ENCODE measurements at places on chromosomes 13 and 19. TPM values are rescaled to one million over a fixed set of nuclear protein-coding genes. Genes with fewer than 3 reads are reported as not detected.

Gene CASP14
- not detected for polyA plus RNA-seq

Gene PEAK3
- polyA plus RNA-seq: not detected

- no peak for DNase-seq
These were observed 27.6 kb upstream of the TPT1 start for GRCh38 chr13:45368571-45368970.

DNA sequence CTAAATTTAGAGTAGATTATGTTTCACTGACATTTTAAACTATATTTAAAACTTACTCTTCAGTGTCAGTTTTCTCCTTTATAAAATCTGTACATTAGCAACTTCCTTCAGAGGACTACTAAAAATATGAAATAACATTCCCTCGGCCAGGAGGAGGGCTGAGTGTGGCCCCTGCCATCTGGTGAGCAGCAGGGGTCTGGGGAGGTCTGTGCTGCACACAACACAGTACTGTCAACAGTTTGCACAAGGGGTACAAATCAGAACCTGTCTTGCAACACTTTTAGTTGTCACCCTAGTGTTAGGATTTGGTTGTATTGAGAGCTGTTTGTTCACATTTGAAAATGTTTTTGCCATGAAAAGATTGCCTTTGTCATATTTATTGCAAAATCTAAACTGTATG lies 48.9 kb downstream of the TPP2 start:
- no peak for DNase-seq

GRCh38 chr19:18416778-18417249 lies 2.4 kb upstream of the SSBP4 start:
- DNase-seq: no peak

DNA sequence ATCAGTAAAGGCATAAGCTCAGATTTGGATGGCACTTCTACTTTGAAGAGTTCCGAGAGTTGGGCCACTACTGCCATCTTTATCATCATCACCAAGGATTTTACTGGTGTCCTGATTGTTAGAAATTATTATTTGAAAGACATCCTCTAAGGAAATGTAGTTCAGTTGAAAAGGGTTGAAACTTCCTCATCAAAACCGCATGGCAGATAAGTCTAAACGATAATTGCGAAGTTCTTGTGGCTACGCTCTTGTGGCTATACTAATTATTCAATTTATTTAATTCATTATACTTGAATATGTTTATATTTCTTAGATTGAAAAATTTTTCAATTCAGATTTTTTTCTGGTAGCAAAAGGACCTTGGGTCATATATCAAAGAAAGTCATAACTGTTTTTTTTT lies 22.4 kb downstream of the TNFRSF19 start:
- DNase-seq: no peak

Data from BJ (cell line).